Left ventricle myocardium superior (tissue), 1 donor: ENCODE measurements at places on chromosomes 2 and 18. TPM values are rescaled to one million over a fixed set of nuclear protein-coding genes. Genes with fewer than 3 reads are reported as not detected.

The DOCK10 gene
- 2.3 TPM for total RNA-seq

The C2orf81 gene
- 0.79 TPM for total RNA-seq

The IL1RN gene
- 0.57 TPM for total RNA-seq

The TUBA3D gene
- total RNA-seq: 100 TPM

The UGT1A5 gene
- not detected for total RNA-seq

The SIGLEC15 gene
- total RNA-seq: 0.10 TPM

DNA sequence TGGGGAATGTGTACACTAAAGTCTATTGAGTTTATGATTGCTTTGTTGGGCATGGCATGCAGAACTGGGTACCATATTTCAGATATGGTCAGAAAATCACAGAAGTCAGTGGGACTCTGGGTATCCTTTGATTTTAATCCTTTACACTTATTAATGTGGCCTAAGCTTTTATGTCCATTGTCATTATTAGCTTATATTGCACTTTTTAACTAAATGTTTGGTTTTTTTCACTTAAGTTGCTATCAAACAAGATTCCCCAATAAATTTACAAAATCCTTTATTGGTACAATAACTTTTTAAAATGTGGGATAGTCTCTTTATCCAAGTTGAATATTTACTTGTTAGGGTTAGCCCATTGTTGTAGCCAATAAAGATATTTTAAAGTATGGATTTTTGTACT is 234.1 kb upstream of the NRP2 start:
- DNase-seq: no peak

- DNase-seq: no peak
These were observed 57.3 kb downstream of the CCDC74A start for GRCh38 chr2:131584940-131585339.

DNA sequence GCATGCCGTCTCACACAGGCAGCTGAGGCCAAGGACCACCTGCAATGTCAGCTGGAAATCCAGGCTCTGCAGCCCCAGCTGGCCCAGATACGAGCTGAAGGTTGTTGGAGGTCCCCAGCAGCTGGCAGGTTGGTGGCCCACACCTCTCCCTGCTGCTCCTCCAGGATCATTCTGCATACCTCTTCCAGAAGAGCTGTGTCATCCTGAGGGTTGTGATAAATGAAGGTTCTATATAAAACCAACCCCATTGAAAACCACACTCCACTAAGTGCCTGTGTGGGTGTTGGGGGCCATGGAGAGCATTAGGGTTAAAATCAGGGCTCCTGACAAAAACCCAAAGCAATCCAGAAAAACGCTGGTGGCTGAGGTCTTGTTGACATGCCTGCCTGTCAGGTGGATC is 50.4 kb downstream of the C1QL2 start:
- DNase-seq: no peak

- DNase-seq: no peak
These were observed 344.9 kb downstream of the LPIN1 start for GRCh38 chr2:12091201-12091806.

DNA sequence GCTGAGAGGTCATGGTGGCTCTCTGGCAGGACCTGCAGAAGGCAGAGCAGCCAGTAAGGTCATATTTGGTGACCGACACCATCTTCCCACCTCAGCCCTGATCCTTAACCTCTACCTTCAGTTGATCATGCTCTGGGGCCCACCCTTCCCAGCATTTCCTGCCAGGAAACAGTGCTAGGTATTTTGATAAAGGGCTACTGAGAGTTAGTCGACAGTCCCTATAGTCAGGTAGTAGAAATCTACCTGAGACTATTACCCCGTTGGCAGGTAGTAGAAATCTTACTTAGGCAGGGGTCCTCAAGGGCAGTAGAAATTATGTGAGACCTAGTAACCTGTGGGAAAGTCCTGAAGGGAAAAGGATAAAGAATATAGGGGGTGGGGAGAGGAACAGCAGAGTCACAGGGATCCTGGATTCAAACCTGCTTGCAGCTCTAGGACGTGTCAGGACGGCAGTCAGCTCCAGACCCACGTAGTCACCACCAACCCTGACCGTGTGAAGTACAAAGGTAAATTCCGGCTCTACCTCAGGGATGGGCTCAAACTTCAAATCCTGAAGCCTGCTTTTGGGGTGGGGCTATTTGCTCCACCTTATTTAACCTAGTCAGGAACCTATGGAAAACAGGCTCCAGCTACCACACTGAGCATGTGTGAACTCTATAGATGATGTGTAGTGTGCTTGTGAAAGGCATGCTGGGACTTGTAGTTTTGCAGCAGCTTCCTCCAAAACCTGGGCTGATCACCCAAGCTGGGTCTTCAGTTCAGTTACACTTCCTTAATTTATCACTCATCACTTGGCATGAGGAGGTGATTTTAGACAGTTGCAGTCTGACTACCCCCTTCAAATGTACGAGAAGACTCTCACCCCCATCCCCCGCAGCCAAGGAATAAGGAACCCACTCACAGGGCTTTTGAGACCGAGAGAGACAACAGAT is at the start of gene DQX1:
Gene DQX1 (minus strand): TSS at position 515 of the 932 bp plus-strand sequence. CDS start 502 bp downstream, at position 13.
- DNase-seq: no peak
